ENCODE measurements at places on chromosomes 12 and 14. TPM values are rescaled to one million over a fixed set of nuclear protein-coding genes. Genes with fewer than 3 reads are reported as not detected.

MAP3K9 gene
- 0.83 TPM for total RNA-seq

MTRFR gene
- 8.8 TPM for total RNA-seq

DNA sequence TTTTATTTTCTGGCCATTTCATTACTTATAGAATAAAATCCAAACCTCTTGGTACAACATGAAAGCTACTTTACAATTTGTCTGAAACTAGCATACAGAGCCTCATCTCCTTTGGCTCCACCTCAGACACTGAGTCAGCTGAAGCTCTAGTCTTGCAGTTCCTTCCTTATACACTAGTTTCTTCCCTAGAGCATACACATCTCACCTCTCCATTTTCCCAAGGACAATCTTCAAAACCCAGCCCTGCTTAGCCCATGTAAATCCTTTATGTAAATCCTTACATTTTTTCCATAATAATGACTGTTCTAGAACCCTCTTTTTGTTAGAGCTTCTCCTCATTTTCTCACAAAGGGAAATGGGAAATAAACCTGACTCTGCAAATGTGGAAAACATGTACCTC is 463.4 kb downstream of the SLC16A7 start:
- no peak for DNase-seq

DNA sequence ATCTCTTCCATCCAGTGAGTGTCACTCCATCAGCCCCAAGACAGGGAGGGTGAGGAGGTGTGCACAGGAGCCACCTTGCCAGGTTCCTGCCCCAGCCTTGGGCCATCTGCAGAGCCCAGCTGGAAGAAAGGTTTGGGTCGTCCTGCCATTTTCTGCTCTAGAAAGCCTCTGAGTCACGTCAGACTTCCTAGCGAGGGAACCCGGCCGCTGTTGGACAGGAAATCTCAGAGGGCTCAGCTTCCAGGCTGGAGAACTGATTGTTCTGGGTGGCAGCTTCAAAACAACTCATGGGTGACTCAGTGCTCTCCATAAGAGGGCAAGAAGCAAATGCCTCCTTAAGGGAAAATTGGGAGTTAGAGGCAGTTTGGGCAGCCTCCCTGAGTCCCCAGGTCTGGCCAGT is 16.6 kb downstream of the HIP1R start:
- no peak for DNase-seq

- DNase-seq = no peak
Observed at GRCh38 chr14:100783630-100784370, 42.1 kb upstream of the MEG3 start.

DNA sequence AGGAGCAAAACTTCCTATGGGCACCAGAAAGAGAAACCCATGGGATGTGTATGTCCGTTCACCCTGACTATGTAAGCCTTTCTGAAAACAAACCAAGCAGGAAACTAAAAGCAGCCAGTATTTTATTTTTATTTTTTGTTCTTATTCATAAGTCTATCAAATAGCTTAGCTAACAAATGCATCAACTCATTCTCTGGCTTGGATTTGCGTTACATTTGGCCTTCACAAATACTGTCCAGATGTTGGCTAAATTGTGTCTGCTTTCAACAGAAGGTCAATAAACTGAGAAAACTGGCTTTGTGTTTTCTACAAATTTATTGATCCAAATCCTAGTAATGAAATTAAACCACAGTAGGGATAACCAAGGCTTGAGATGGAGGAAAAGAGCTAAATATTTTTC is 379.0 kb downstream of the NOVA1 start:
- no peak for DNase-seq

- no peak for DNase-seq
Observed at GRCh38 chr14:92461891-92462290, 51.7 kb upstream of the RIN3 start.

DNA sequence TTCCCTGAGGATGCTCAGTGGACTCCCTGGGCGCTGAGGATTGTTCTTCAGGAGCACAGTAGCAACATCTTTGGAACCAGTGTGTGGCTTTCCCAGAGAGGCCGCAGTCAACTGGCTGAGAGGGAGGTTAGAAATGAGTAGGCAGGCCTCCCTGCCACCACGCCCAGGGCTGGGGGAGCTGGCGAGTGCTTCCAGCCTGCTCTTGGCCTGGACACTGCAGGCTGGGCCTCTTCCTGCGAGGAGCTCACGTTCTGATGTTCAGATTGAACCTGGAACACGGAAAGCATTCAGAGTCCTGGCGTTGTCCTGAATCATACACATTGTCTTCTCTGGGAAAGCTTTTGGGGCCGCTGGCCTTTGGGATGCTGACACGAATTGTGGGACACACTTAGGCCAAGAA is 15.6 kb downstream of the TSPAN9 start:
- DNase-seq = no peak

GRCh38 chr12:115004470-115005146 is 320.6 kb upstream of the TBX3 start:
- no peak for DNase-seq

DNA sequence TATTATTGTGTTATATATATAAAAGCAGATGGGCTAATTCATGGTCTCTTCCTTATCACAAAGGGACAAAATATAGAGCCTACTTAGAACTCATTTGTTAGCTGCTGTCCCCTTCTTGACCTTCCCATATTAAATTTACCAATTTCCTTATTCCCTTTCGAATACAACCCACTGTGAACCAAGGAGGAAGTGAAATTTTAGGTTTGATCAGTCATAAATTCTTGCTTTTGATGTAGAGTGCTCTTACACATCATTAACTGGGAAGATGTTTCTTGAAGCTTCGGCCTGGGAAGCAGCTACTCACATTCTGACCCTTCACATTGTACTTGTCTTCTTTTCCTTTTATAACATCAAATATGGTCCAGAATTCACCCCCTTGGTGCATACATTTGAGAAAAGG is 579.0 kb downstream of the LRFN5 start:
- DNase-seq = no peak

- DNase-seq = no peak
Observed at GRCh38 chr12:77256956-77257355, 191.6 kb upstream of the E2F7 start.

DNA sequence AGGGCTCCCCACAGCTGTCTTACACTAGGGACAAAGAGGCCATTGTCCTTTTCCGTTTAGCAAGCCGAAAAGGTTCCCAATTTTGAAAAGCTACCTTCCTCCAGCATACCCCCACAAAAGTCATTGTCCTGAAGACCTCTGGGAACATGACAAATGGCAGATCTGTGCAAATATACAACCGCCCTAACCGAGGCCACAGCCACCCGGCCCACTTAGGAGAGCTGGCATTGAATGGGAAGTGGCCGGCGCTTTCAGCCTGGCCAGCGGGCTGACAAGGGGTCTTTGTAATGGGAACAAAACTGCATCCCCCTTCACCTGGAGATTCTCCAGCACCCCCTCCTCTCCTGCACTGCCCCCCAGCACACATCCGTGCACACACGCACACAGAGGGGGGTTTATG is 48.1 kb upstream of the VASH1 start:
- no peak for DNase-seq
